ENCODE measurements at places on chromosomes 2 and 18.

DNA sequence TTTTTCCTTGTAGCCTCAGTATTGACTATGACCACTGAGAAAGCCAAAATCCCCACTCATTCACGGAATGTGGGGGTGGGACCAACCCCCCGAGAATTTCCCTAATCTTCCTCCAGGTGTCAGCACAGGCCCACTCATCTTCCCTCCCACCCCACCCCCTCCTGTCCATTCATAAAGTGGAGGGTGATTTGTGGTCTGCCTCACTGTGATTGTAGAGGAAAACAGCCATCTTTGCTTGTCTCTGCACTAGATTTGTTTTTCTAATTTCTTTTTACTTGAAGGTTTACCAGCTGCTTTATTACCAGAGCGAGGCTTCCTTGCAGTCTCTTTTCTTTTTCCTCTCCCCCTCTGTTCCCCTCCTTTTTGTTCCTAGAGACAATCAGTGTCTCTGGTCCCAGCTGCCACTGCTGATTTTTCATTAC lies 171.8 kb downstream of the ICOS start:
- peak; percentile 9 for DNase-seq

DNA sequence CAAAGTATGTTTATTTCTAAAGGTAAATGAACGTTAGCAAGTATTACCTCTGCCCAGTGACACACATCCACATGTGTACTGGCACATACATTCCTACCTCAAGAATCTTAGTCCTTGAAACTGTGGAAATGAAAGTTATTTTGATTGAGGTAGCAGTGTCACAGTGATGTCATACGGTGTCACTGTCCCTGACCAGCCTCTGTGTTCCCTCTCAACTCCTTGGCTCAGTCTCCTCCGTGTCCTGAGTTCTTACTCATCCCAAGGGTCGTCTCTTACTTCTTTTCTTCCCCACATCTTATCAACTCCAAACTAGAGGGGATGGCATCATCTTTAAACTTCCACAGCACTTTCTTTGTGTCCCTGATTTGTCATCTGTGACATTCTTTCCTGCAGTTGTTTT lies 3.3 kb downstream of the NCK2 start:
- no peak for DNase-seq

- no peak for DNase-seq
These were observed 214.4 kb upstream of the SLC39A10 start for GRCh38 chr2:195442458-195443175.

GRCh38 chr2:166154685-166155338 lies 27.0 kb upstream of the SCN1A start:
- no peak for DNase-seq

DNA sequence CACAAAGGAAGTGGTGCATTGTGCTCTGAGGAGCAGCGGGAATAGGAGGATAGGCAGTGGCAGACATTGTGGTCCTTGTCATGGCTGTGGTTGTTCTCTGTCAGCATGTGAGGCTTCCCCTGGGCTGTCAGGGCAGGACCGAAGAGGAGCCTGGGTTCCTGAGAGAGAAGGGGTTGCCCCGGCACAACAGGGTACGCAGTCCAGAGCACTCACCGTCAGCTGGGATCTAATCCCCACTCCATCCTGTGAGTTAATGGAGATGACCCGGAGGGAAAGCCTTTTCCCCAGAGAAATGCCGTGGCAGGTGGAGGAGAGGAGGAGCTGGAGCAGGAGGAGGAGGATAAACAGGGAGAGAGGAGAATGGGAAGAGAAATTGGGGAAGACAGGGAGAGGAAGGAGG lies 396.7 kb upstream of the HS6ST1 start:
- DNase-seq = no peak

- DNase-seq = no peak
These were observed 29.8 kb upstream of the MAL start for GRCh38 chr2:94995553-94996304.

Measured in iris pigment epithelial cell (primary cell).